Right renal pelvis (tissue), 4 donors: ENCODE measurements at places on chromosomes 11 and 22. TPM values are rescaled to one million over a fixed set of nuclear protein-coding genes. Genes with fewer than 3 reads are reported as not detected.

- DNase-seq: no peak
These were observed 18.5 kb downstream of the CD5 start for GRCh38 chr11:61120706-61121191.

DNA sequence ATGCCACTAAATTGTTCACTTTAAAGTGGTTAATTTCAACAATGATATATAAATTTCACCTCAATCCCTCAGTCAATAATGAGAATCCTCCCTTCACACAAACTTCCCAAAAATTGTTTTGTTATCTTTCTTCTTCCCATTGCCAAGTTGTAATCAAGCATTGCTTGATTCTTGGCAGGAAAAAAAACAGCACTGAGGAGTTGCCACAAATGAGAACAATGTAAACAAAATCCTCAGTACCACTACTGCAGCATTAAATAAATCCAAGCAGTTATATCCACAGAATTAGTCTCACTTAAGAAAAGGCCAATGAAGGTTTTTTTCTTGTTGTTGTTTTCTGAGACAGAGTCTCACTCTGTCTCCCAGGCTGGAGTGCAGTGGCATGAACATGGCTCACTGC lies 38.2 kb downstream of the FAM168A start:
- DNase-seq: no peak

Gene SELENOM
- polyA plus RNA-seq: 8.2 TPM

GRCh38 chr11:80980227-80980626 lies 1539.4 kb upstream of the TENM4 start:
- no peak for DNase-seq

DNA sequence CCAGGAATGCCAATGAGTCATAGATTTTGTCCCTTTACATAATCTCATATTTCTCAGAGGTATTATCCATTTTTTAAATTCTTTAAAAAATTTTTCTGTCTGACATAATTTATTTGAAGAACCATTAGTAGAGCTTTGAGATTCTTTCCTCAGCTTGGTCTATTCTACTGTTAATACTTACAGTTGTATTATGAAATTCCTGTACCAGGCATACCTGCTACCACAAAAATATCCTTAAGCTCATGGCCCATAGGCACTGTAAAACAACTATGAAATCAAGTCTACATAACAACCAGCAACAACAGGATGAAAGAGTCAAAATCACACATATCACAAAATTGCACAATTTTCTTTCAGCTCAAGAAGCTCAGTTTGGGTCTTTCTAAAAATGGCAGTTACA lies 541.3 kb downstream of the LUZP2 start:
- DNase-seq: no peak

Gene ZDHHC13
- polyA plus RNA-seq: 18.4 TPM

Gene MYBPC3
- polyA plus RNA-seq: 0.11 TPM

DNA sequence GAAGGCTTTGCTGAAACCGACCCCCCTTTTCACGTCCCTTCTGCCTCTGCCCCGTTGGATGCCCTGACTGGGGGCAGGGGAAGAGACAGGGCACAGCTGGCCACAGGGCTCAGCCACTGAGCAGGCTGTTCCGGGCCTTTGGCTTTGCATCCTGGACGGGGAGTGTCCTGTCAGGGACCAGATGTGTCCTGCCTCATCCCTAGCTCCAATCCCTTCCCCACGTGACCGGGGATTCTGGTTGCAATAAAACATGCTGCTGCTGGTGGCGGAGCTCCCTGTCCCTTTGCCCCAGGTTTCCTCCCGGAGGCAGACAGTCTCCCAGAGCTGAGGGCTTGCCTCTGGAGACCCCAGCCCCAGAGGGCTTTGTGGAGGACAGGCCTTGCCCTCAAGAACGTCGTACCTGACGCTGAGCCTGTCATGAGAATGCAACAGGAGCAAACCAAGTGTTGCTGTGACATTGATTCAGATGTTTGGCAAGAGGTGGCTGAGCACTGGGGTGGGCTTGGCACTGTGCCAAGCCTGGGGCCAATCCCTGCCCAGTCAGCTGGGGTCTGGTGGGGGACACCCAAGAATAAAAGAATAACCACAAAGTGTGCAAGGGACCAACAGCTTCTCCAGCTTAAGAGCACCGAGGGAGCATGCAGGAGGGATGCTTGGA lies 7.3 kb downstream of the CDC42EP2 start:
- no peak for DNase-seq

Gene NRXN2
- polyA plus RNA-seq: 18.4 TPM

GRCh38 chr22:49595465-49596078 lies 232.1 kb downstream of the BRD1 start:
- no peak for DNase-seq

- no peak for DNase-seq
These were observed 106.7 kb upstream of the HSD17B12 start for GRCh38 chr11:43573873-43574272.

Gene PDE2A
- polyA plus RNA-seq: 16.2 TPM

DNA sequence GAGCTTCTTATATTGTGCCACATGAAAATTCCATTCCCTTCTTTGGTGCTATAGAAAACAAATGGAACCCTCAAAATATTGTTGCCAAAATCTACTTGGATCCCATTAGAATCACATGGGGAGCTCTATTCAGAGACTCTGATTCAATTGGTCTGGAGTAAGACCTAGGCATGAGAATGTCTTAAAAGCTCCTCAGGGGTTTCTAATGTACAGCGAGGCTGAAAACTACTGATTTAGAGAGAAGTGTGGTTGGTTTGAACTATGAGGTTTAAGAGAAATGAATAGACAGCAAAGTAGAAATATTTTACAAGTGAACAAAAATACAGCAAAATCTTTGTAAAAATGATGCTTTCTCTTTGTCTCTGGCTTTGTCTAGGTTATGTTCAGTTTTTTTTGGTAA lies 514.7 kb downstream of the CNTN5 start:
- DNase-seq: no peak

Gene C11orf16
- polyA plus RNA-seq: 0.91 TPM

GRCh38 chr22:29090039-29090438 lies 17.2 kb downstream of the KREMEN1 start:
- no peak for DNase-seq

Gene APOA5
- not detected for polyA plus RNA-seq

GRCh38 chr11:111793863-111794262 lies 27.7 kb upstream of the PPP2R1B start:
- no peak for DNase-seq

GRCh38 chr11:9208726-9209501 lies 56.2 kb downstream of the DENND5A start:
- DNase-seq: no peak

- DNase-seq: no peak
These were observed 50.2 kb upstream of the FGF3 start for GRCh38 chr11:69869311-69869939.

DNA sequence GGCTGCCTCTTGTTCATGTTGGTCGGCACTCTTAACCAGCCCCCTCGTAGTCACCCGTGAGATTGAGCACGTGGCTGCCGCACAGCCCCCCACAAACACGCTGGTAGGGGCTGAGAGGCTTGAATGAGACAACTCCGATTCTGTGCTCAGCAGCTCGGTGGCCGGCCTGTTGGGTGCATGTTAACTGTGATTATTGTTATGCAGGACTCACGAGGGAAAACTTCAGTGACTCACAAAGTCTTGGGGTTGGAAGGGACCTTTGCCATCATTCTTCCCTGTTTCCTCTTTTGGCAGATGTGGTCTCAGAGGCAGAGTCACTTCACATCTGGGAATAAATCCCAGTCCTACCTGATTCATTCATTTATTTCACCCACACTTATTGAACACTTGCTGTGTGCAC lies 75.2 kb downstream of the ADAMTS15 start:
- DNase-seq: no peak

DNA sequence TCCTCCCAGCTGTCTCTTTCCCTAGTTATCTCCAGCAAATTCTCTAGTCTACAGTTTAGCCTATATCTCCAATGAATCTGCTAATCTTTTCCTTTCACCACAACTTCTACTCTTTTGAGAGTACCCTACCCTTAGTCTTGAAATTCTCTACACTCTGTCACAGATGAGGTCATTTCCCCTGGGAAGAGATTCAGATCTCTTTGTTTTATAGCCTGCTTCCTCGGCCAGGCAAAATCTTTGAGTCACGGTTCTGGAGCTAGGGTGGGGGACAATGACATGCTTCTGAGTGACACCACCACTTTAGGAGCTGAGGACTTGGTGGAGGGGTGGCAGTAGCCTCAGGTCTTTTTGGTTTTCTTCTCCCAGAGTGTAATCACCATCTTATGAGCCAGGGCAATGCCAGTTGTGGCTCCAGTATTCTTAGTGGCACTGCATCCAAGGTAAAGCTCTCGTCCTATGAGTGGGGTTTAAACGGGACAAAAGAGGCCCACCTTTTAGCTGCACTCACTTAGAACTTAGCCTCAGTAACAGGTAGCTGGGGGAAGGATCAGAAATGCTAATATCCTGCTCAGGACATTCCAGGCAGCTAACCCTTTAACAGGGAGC lies 98.5 kb upstream of the RRM1 start:
- no peak for DNase-seq

DNA sequence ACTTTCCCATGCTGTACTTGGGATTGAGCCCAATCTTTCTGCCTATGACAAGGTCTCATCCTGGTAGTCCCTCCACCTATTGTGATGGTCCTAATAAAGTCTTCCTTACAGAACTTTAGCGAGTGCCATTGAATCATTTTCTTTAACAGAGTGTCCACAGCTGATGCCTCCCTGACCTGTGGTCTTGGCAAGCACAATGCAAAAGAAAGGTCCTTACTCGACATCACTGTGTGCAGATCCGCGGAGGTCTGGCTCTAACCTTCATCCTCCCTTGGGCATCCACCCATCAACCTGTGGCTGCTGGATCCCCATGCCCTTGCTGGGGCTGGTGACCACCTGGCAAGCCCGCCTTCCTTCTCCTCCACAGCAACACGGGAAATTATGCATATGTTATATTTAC lies 1203.9 kb downstream of the TBC1D22A start:
- DNase-seq: no peak

GRCh38 chr11:116742104-116742503 lies 30.7 kb downstream of the BUD13 start:
- no peak for DNase-seq

DNA sequence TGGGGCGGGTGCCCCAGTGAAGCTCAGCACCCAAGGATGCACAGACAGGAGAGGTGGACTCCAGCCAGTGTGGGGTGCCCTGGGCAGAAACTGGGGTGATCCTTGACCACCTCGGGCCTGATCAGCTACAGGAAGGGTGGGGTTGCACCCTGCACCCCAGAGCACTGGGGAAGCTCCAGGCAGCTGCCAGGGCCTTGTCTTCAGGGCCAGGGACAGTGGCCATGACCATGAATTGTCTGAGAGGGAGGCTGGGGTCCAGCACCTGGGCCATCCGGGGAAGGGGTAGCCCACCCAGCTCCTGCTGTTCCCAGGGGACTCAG lies 17.6 kb downstream of the IL17REL start:
- DNase-seq: no peak
